Spinal cord (tissue), 10 donors: ENCODE measurements at places on chromosomes 2 and 18. TPM values are rescaled to one million over a fixed set of nuclear protein-coding genes. Genes with fewer than 3 reads are reported as not detected.
A peak's percentile ranks its signal among the peaks of the same experiment; 100 is the strongest.

GRCh38 chr18:76957384-76958355, 135.3 kb downstream of the ZNF236 start:
- DNase-seq = no peak

DNA sequence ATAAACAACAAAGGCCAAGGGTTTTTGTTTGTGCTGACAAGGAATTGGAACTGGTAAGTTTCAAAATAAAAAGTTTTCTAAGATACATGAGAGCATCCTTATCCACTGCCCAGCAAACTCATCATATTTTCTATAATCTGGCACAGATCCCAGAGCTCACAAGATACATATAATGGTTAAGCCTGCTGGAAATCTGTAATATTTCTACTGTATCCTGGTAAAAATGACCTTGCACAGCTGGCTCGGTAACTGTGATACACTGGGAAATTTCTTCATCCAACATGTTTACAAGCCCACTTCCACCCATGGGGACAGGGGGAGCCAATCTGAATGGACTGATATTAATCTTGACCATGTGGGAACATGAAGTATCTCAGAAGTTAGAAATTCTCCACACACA, 425.4 kb upstream of the MMADHC start:
- DNase-seq = peak; percentile 56

- peak; percentile 23 for DNase-seq
Observed at GRCh38 chr2:20934236-20934635, 109.6 kb downstream of the APOB start.

DNA sequence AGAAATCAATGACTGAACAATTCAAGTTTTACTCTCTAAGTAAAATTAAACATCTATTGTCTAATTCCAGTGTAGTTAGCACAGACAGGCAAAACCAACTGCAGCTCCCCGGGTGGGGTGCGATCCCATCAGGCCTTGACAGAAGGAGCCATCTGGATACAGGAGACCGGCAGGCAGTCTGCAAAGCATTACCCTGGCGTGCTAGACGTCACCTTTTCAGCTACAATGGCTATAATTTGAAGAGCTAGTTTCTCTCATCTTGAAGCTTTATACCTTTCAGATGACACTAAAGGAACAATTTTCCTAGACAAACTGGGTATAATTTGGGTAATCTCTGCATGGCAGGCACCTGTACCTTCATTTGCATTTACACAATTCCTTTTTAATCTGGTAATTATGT, 761.5 kb upstream of the SOX11 start:
- no peak for DNase-seq

GRCh38 chr2:111071600-111072171, 49.0 kb upstream of the BCL2L11 start:
- DNase-seq = no peak

- DNase-seq = no peak
Observed at GRCh38 chr18:13240060-13240725, 21.6 kb downstream of the LDLRAD4 start.

- DNase-seq = no peak
Observed at GRCh38 chr2:235264512-235264911, 229.3 kb upstream of the AGAP1 start.

GRCh38 chr2:174802459-174802858, 38.2 kb upstream of the CHRNA1 start:
- DNase-seq = no peak

DNA sequence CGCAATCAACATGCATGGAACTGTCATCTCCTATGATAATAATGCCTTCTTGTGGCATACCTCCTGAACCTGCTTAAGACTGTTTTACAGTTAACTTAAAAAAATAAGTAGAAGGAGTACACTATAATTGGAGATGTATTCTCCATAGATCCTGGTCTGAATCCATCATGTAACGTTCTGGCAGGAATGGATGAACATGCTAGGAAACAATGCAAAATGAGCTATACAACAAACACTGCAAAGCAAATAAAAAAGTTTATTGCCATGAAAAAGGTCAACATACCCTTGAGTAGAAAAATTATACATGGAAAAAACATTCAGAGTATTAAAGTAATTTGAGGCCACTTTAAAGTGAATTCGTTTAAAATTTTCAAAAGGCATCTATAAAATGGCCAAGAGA, 71.5 kb upstream of the SCN7A start:
- DNase-seq = no peak

- no peak for DNase-seq
Observed at GRCh38 chr2:235004329-235004903, 52.6 kb downstream of the SH3BP4 start.

- DNase-seq = no peak
Observed at GRCh38 chr2:200320344-200320743, 13.9 kb downstream of the SPATS2L start.

GRCh38 chr18:56992777-56993176, 154.1 kb upstream of the BOD1L2 start:
- DNase-seq = no peak

DNA sequence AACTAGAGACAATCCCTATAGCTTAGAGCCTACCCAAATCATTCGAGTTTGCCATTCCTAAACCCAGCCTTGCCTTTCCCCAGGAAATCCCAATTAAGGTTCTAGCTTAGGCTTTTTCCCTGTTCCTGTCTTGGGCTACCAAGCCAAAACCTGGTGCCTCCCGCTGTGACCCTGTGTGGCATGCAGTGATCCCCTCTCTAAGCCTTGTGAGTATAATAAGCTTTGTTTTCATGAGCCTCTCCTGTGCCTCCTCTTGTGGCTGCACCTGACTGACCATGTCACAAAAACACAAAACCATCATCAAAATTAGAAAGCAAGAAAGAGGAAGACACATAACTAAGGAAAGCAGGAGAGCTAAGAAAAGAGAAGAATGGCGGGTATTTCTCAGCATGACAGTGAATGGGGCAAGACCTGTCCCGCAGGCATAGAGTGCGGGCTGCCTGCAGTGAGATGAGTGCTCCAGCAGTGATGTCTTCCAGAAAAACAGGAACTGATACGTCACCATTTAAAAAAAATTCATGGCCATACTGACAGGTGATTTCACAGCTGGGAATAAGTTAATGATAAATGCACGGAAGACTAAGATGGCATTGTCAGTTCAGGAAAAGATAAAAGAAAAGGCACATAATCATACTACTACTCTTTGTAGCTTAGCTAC, 9.2 kb upstream of the PAIP2B start:
- no peak for DNase-seq

The CNGA3 gene
- 7.1 TPM for total RNA-seq

The EDAR gene
- total RNA-seq = 0.66 TPM

The LRP1B gene
- total RNA-seq = 70.2 TPM
